ENCODE measurements at places on chromosomes 6 and 20.

DNA sequence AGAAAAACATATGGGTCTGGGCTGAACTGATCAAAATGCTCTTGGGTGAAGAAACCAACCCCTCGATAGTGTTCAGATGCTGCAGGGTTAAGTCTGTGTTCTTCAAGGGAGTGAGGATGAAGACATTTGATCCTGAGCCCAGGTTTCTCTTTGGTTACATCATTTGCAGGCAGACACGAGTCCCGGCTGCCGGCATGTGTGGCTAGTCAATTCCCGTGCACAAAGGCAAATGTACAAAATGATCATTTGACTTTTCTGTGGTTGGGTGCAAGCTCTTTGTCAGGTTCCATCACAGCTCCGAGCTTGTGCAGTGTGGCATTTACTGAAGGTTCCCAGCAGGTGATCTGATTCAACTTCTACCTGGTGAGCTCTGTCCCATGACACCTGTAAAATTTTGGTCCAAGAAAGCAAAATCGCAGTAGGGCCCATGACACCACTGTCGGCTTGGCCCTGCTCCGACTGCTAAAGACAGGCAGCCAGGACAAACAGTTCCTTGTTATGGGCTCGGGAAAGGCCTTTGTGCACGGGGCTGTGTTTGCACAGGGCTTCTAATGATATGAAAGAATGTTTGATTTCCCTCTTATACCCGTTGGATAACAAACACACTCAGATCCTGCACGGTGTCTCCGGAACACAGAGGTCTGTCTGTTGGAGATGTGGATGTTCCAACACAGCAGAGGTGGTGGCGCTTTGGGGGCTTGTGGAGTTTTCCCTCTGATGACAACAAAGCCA lies 46.9 kb downstream of the GJA10 start:
- DNase-seq: no peak

- DNase-seq: no peak
These were observed 51.0 kb upstream of the SNRPB2 start for GRCh38 chr20:16678779-16679178.

DNA sequence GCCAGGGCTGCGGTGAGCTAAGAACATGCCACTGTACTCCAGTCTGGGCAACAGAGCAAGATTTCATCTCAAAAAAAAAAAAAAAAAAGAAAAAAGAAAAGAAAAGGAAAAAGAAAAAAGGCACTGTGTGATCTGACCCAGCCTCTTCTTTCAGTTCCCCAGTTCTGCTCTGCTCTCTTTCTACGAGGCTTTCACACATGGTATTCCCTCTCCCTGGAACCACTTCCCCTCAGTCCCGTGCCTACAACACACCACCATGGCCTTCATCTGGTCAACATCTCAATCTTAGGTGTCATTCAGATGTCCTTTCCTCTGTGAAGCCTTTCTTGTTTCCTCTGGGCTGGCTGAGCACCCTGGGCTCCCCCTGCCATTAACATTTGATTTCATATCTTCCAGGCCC lies 2.3 kb upstream of the DSN1 start:
- no peak for DNase-seq

DNA sequence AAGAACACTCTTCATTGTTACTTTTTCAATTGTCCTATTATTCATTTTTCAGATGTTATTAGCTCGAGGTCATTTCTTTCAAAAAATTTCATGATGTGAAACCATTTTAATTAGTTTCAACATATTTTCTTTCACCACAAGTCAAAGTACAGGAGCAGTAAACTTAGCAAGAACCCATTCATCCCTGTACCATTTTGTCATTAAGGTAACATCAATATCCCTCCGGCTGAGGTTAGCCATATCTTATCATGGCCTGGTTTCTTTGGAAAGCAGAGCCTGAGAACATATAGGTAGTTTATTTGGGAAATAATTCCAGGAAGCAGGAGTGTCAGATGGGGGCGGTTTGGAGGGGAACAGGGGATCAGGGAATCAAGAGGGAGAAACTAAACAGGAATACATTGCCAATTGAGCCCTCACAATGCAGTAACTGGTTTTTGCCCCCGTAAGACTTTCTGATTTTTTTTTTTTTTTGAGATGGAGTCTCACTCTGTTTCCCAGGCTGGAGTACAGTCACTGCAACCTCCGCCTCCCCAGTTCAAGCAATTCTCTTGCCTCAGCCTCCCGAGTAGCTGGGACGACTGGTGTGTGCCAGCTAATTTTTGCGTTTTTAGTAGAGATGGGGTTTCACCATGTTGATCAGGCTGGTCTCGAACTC lies 83.7 kb downstream of the MKKS start:
- no peak for DNase-seq
